ENCODE measurements at places on chromosomes 4 and X.
A peak's percentile ranks its signal among the peaks of the same experiment; 100 is the strongest.

GRCh38 chr4:3305610-3306371, 13.0 kb downstream of the RGS12 start:
- DNase-seq: peak; percentile 69

DNA sequence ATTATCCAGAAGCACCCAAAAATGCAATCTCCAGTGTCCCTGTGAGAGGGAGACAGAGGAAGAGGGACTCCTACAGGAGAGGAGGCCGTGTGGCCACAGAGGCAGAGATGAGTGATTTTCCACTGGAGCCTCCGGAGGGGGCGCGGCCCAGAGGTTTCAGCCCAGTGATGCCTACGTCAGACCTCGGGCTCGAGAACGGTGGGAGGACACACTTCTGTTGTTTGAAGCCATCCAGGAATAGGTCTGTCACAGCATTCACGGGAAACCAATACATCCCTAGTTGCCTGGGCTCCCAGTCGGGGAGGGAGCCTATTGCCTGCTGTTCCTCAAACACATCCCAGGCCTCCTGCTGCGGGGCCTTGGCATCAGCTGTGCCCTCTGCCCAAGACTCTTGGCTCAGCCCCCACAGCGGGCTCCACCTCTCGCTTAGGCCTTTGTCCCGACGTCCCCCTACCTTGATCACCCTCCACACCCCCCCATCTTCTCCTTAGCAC, 39.2 kb upstream of the HMX1 start:
- DNase-seq: no peak

GRCh38 chrX:72086995-72087394, 44.7 kb downstream of the RTL5 start:
- DNase-seq: no peak

GRCh38 chr4:153153339-153153871, 50.8 kb upstream of the TRIM2 start:
- no peak for DNase-seq

GRCh38 chr4:109945056-109945455, 32.4 kb downstream of the EGF start:
- no peak for DNase-seq

DNA sequence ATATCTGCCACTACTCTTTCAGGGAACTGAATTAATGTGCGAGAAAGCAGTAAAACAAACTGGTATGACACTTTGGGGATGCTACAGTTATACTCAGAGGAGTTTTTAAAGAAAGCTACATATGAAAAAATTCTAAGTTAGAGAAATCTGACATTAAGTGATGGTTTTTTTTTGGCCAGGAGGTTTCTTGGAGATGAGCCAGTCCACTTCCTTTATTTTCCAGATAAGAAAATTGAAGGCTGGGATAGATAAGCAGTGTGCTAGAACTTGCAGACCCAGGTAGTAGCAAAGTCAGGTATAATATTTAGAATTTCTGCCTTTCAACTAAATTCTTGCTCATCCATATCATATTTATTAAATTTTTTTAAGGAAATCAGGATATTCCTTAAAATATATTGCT, 106.8 kb downstream of the FAT4 start:
- DNase-seq: no peak

DNA sequence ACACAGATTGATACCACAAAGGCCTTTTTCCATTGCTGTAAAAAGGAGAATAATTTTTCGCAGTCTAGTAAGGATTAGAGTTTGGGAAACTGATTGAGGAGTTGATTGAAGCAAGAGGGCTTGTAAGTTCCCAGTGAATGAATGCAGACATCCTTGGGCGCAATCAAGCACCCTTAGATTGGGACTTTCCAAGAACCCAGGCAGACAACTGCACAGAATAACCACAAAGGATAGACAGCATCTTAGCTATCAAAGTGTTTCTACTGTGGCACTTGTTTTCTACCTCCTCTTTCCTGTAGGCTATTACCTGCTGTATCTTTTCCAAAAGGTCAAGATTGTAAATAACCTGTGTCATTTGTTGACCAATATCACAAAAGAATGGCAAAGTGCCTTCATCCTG, 2.6 kb downstream of the COX18 start:
- DNase-seq: no peak

All from GF-D8 (cell line).